ENCODE measurements at places on chromosomes 7 and 10.

GRCh38 chr7:4132221-4132620, 549.9 kb upstream of the FOXK1 start:
- DNase-seq, result no peak

DNA sequence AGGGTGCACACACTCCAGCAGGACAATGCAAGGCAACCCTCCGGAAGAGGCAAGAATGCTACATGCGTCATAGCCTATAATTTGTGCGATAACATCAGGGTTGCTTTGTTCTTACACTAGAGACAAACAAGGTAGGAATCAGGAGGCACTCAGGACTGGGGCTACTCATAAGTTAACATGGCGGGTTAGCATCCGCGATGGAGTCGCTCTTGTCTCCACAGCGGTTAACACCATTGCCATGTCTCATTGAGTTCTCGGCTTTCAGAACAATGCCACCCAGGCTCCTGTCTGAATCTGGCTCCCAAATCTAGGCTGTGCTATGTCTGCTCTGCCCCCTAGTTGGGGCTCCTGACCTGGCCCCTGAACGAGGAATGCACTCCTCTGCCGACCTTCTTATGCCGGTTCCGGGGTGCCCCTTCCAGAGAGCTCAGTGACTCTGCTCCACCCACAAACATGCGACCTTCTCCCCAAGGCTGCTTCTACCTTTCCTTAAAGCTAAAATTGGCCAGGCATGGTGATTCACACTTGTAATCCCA, 24.9 kb upstream of the SLF2 start:
- no peak for DNase-seq

DNA sequence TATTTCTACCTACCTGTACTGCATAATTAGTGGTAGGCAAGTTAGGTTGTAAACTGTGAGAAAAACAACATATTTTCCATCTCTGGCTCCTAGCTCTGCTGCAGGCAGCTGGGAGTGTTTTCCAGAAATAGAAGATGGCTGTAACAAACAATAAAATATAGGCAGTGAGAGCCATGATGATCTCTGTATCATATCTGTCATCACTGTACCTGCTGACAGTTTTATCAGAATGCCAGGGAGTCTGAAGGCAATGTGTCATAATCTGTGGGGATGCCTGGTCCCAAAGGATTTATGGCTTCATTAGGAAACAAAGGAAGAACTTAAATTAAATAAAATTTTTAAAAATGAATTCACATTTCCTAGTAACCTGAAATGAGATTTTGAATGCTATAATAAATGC, 160.9 kb upstream of the SMIM30 start:
- DNase-seq, result no peak

DNA sequence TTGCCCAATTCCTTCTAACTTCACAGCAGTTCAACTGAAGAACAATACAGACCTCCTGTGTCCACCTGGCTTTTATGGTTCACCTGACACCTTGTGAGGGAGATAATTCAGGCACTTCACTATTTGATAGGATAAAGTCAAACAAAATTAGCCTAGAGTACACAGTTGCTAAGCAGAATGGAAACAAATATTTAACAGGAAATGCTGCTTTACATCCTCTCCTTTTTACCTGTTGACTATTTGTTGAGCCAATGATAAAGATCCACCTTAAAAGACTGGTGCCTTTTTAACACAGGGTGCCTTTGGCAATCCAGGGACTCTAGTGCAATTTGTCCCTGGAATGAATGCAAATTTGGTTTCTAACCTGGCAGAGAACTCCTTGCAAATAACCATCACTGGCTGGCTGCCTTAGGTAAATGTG, 39.8 kb downstream of the ITPRID1 start:
- no peak for DNase-seq

- DNase-seq, result no peak
Observed at GRCh38 chr7:103148994-103149807, at the start of gene NAPEPLD. Gene NAPEPLD, minus strand, starts transcription at chr7:103149099. Its CDS starts 20,323 bp downstream, at chr7:103128776.

DNA sequence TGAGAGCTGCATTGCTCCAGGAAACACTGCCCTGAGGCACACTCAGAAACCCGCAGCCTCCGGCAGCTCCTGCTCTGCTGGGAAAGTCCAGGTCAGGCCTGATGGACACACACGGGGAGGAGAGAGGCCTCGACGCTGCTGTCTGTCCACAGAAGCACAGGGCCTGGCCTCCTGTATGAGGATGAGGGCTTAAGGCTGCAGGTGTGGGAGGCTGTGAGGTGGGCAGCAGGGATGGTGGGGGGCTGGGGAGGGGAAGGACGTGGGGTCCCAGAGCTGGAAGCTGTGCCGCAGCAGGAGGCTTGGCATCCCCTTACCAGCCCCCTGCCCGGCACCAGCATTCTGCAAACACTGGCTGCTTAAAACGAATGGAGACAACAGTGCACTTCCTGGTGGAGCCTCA, 186.2 kb downstream of the DNAJB6 start:
- DNase-seq, result no peak

- no peak for DNase-seq
Observed at GRCh38 chr7:92057375-92057774, 76.9 kb downstream of the CYP51A1 start.

Data from SIG-M5 (cell line).